PC-9 (cell line): ENCODE measurements at places on chromosomes 2 and 18. TPM values are rescaled to one million over a fixed set of nuclear protein-coding genes. Genes with fewer than 3 reads are reported as not detected.

DNA sequence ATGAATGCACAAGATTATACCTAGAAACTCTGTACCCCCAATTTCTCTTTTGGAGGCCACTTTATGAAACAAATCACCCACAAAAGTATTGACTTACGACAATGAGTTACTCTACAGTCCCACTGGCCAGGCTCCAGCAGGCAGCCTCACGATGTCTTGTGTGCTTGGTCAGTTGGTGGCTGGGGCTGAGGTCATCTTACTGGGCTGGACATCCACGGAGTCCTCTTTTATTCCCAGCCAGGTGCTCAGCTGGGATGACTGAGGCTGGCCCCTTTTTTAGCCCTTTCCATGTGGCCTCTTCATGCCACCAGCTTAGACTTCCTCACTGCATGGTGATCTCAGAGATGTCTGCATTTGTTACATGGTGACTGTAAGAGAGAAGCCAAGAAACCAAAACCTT lies 8.9 kb upstream of the ID2 start:
- DNase-seq: no peak

DNA sequence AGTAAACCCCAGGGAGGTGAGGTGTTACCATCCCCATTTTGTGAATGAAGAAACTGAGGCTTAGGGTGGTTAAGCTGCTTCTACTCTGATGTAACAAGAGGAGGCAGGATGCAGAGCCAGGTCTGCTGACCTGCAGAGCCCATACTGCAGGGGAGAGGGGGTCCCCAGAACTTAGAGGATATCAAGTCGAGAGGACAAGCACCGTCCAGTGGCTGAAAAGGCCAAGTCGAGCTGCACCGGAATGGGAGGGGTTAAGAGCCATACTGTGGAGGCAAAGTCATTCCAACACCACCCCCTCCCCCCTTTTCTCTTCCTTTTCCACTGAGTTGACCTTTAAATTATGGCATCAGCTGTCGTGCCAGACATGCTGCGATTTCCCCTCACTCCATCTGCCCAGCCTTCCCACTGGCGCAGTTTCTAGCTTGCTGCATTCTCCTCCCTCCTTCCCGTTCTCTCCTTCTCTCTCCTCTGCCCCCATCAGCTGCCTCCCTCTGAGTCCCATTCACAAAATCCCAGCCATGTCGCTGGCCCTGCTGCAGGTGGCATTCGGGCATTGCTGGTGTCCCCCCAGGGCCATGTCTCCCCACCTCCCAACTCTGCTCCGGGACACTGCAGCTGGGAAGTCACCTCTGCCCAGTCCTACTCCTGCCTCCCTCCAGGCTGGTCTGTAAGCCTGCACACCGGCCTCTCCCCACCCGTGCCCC lies 346.9 kb downstream of the DYSF start:
- no peak for DNase-seq

- no peak for DNase-seq
These were observed 521.9 kb downstream of the EPHA4 start for GRCh38 chr2:221050020-221050795.

DNA sequence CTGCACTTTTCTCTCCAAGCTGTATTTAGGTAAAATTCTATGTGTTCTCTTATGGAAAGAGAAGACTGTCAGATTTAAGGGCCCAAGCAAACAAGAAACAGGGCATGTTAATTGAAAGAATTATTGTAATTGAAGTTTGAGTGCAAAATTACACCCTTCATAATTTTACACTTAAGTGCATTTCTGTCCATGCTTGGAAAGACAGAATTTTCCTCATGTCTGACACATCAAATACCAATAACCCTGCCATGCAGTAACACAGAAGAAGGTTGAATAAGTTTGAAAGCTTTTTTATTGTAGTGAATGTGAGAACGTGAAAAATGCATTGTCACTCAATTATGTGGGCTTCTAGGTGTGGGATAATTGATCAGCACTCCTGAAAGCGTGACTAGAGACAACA lies 52.9 kb upstream of the PARD3B start:
- DNase-seq: no peak

DNA sequence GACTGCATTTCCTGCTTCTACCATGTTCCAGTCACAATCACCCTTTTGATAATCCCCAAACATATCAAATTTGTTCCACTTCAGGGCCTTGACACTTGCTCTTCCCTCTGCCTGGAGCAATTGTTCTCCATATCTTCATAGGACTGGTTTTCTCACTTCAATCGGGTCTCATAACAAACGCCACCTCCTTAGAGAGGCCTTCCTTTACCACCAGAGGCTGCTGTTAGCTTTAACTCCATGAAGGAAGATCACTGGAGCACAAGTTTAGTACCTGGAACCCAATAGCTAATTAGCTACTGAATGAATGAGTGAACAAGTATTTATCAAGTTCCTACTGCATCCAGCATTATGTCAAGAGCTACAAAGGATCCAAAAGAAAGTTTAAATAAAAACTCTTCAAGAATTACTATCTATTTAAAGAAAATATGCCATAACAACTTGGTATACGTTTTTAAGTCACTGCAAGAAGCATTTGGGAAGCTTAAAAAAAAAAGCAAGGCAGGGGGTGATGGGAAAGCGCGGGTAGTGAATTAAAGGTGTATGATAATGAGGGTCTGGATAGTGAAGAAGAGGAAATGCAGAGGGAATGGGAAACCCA lies 58.8 kb downstream of the BAZ2B start:
- DNase-seq: no peak

GRCh38 chr2:216113572-216113971 lies 4.4 kb downstream of the XRCC5 start:
- DNase-seq: no peak

The RUFY4 gene
- total RNA-seq: not detected in 2 replicates
